Hematopoietic multipotent progenitor cell treated with erythropoietin and hydrocortisone succinate and interleukin-3 and kit ligand, for 17 days (in vitro differentiated cells): ENCODE measurements at places on chromosomes 13 and 19.
A peak's percentile ranks its signal among the peaks of the same experiment; 100 is the strongest.

DNA sequence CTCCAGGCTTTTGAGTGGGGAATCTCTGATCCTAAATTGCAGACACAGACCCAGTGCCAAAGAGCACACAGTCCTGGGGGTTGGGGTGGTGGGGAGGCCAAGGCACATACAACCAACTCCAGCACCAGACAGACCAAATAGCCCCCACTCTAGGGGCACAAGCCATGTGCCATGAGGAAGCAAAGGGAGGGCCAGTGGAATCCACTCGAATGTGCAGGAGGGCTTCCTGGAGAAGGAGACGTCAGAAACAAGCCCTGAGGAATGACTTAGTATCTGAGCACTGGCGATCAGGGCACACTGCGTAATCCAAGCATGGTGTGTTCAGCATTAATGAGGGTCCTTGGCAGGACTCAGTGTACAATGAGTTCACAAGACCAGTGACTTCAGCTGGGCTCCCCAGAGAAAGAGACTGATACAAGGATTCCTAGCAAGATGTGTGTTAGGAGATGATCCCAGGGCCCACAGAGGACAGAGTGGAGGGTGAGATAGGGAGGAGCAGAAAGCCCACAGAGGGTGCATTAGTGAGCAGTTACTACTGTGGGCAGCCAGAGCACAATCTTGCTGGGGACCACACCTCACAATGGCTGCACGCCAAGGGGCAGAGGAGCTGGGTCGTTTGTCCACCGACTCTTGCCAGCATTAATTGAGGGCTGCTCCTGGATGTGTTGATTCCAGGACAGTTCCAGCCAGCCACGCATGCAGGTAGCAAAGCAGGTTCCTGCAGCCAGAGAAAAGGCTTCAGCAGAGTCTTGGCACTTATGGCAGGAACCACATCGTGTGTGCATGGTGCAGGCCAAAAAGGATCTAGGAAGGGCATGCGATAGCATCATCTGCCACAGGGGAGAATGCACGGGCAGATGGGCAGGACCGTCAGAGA lies 152.6 kb upstream of the VSTM2B start:
- no peak for DNase-seq

DNA sequence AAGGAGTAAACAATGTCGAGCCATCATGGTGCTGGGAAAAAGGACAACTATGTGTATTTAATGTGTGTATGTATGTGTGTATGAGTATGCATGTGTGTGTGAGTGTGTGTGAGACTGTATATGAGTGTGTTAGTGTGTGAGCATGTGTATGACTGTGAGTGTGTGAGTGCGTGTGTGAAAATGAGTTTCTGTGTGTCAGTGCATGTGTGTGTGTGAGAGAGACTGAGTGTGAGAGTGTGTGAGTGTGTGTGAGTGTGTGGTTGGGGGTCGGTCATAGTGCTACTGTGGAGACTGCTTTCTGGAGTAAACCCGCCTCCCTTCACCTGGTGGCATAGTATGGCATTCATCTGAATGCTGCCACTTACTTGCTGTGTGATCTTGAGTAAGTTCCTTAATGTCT lies 567.4 kb downstream of the FGF9 start:
- no peak for DNase-seq

DNA sequence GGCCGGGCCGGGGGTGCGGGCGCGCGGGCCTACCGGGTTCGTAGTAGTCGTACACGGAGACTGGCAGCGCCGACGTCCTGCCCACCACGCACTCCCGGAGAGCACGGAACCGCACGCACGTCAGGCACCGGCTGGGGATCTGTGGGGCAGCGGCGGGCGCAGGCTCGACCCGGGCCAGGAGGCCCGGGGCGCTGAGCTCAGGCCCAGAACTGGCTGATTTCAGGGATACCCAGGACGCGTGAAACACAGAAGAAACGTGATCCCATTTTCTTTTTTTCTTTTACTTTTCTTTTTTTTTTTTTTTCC lies 9.0 kb downstream of the F2RL3 start:
- DNase-seq: no peak

GRCh38 chr13:99506634-99507033 lies 5.4 kb downstream of the TM9SF2 start:
- no peak for DNase-seq

- DNase-seq: no peak
These were observed 202.4 kb downstream of the KCTD12 start for GRCh38 chr13:76683854-76684253.

- DNase-seq: peak; percentile 78
These were observed 6.0 kb upstream of the TNFAIP8L1 start for GRCh38 chr19:4633140-4633967.

DNA sequence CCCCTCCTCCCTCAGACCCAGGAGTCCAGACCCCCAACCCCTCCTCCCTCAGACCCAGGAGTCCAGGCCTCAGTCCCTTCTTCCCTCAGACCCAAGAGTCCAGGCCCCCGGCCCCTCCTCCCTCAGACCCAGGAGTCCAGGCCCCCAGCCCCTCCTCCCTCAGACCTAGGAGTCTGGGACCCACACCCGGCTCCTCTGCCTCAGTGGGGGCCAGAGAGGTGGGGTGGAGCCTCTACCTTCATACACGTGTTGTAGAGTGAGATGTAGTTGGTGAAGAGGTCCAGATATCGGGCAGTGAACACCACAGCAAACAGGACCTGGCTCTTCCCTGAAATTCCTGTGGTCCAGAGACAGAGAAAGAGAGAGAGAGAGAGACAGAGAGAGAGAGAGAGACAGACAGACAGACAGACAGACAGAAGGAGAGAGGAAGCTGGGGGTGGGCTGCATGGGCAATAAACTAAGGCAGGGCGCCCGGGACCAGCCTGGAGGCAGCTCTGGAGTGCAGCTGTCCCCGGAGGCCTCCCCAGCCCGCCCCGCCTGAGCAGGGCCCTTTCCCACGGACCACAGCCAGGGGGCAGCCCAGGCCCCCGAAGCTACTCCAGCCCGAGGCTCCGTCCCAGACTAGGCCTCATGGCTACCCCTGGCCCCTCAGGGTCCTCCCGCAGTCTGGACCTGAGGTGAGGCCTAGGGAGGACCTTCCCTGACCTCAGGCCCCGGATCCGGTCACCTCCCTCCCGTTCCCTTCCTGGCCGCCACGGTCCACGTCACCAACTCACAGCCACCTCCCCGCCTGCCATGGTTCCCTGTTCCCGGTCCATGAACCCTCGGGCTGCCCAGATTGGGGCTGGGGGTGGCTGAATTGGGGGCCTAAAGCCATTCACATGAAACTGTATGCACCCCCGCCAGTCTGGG lies 907 bp downstream of the KDELR1 start:
- peak; percentile 71 for DNase-seq

GRCh38 chr13:106063591-106064313 lies 471.7 kb downstream of the EFNB2 start:
- DNase-seq: no peak

GRCh38 chr19:14804765-14805164 lies 26.4 kb upstream of the ADGRE2 start:
- DNase-seq: no peak

DNA sequence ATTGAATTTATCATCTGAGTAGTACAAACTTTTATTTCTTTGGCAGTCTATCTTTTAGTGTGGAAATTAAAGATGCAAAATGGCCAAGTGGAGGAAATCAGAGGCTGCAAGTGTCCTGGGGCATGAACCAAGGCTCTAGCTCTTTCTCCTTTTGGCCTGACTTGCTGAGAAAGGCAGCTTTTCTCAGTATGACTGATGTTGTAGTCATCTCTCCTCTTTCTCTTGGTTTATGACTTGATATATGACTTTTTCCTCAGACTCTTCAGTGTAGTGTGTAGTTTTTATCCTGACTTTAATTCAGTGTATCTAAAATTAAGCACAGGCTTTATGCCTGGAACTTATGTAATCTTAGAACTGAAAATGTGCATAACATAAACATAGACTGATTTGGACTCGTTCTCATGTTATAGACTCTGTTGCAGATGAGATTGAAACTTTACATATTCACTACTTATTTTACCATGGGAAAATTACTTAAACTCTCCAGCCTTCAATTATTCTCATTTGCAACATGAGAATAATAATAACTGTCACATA lies 65.7 kb downstream of the SLITRK5 start:
- no peak for DNase-seq

DNA sequence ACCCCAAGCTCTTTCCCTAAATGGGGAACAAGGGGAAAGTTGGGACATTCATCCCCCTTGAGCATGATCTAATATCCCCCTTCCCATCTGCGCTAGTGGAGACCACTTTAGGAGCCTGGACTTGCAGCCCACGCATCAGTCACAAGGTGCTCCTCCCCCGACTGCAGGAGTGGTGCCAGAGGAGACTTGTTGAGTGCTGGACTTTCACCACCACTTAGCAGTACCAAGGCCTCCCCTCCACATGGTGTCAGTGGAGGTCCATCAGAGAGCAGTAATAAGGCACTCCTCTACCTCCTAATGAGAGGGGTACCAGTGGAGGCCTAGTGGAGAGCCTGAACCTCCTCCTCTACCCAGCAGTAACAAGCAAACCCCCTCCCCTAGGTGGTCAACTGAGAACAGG lies 22.5 kb downstream of the CAB39L start:
- DNase-seq: peak; percentile 43

- DNase-seq: no peak
These were observed 23.2 kb downstream of the MICU2 start for GRCh38 chr13:21580736-21581135.

GRCh38 chr19:51594774-51595109 lies 23.7 kb downstream of the ZNF175 start:
- DNase-seq: no peak

DNA sequence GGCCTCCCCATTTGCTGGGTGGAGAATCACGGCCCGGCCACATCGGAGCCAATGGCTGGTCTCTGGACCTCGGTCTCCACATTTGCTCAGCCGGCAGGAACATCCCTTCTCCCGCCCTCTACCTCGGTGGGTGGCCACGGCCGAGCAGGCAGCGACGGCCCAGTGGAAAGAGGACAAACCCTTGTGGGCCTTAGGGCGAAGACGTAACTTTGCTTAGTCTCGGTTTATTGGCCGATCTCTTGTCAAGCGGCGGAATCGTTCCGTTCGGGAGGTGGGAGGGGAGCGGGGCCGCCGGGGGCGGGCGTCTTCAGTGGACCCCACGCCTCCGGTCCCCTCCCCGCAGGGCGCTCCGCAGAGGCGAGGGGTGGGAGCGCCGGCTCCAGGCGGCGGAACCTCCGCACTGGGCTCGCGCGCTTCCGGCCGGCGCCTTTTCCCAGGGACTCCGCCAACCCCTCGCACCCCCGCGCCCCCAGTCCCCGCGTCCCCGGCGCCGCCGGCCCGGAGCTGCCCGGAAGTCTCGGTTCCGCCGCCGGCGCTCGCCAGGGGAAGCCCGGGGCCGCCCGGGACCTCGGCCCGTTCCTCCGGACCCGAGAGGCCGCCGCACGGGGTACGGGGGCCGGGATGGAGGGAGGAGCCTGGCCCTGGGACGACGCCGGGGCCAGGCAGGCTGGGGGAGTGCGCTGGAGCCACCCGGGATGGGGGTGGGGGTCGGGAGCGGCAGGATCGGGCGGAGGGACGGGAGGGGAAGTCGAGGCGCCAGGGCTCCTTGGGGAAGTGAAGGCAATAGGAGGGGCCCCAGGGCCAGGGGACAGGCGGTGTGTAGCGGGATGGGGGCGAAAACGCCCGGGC lies at the start of gene ZNF580:
ZNF580 (plus strand) TSS at position 426 of the 849 bp plus-strand sequence. CDS start 1,507 bp downstream, outside the sequence.
- DNase-seq: peak; percentile 25

GRCh38 chr13:49082653-49083536 lies 107.2 kb downstream of the FNDC3A start:
- no peak for DNase-seq

GRCh38 chr19:3738477-3739220 lies 22.8 kb downstream of the APBA3 start:
- DNase-seq: no peak

DNA sequence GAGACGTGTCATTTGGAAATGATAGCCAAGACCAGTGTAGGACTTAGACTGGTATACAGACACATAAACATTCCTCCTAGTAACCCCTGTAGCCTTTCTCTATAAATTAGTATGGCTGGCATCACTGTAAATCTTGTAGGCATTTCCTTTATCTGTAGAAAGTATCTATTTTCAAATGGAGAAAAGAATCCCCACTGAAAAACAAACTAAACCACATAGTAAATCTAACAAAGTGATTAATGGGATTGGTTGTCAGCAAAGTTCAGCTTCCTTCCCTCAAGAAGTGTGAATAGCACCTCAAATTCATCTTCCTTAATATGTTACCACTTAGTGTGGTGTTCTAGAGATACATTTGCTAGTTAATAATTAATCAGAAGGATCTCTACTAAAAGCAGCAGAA lies 119.4 kb upstream of the NBEA start:
- DNase-seq: no peak

DNA sequence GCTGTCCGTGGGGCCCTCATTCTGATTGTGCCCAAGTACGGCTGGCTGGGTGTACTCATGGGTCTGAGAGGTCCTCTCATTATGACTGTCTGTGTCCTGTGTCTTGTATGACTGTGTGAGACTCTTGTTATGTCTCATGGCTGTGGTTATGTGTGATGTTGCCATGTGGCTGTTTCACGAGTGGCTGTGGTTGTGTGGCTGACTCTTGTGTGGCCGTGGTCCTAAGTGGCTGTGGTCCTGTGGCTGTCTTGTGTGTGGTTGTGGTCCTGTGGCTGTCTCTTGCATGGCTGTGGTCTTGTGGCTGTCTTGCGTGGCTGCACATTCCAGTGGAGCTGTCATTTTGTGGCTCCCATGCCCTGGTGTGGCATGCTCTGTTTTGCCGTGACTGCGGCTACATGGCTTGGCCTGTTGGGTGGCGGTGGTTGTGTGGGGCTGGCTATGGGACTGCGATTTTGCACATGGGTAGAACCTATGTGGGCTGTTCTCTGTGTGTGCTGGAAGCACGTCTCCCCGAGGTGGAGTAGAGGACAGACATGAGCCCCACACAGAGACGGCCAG lies 2.5 kb downstream of the LYL1 start:
- DNase-seq: peak; percentile 69

- DNase-seq: no peak
These were observed 62.4 kb downstream of the MPHOSPH8 start for GRCh38 chr13:19695829-19696228.

DNA sequence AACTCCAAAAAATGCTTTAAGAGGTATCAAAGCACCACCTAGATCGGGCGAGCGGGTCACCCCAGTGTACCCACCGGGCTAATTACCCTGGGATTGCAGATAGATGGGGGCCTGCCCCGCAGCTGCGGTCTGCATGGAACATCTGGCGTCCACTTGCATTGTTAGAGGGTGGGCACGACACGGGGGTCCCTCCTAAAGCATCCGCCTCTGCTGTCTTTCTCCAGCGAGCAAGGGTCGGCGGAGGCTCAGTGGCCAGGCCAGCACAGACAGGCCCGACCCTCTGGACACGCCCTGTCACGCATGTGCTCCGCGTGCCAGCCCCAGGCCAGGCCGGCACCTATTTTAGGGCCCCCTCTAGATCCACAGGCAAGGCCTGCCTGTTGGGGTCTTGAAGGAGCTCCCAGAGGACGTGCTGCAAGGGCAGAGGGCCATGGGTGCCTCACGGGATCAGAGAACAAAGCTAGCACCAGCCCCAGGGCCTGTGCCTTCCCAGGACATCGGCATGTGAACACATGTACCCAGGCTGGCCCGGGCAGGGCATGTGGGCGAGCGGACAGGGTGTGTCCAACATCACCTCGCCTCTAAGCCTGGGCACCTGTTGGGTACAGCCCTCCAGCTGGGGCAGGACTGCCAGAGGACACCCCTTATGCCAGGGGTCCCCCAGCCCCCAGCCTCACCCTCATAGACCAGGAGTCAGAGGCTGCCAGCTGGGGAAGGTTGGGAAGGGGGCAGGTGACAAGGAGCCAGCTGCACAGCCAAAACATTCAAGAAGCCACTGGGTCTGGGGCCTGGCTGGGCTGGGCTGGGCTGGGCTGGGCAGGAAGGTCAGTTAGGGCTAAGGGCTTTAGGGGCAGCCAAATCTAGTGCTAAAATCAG lies 35.6 kb upstream of the NANOS3 start:
- peak; percentile 74 for DNase-seq
